ENCODE measurements at places on chromosomes 6 and 20.

DNA sequence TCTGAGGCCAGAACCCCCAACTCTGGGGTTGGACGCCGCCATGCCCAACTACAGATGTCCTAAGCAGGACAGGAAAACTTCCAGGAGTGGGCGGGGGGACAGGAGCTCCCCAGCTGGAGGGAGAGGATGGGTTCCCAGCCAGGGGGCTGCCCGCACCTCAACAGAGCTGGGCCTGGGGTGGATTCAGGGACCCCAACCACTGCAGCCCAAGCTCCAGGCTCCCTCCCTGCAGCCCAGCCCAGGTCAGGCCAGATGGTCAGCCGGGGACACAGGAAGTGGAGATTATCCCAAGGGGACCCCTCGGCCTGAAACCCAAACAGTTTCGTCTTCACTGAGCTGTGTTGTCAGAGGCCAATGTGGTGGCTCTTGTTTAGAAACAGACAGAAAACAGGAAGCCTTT, 9.4 kb downstream of the LAMA5 start:
- DNase-seq: no peak

GRCh38 chr20:57048027-57048869, 218.2 kb downstream of the BMP7 start:
- no peak for DNase-seq

- DNase-seq: no peak
Measured at GRCh38 chr6:148818939-148819575, 72.2 kb downstream of the UST start.

- no peak for DNase-seq
Measured at GRCh38 chr20:37518606-37519507, 2.2 kb upstream of the NNAT start.

DNA sequence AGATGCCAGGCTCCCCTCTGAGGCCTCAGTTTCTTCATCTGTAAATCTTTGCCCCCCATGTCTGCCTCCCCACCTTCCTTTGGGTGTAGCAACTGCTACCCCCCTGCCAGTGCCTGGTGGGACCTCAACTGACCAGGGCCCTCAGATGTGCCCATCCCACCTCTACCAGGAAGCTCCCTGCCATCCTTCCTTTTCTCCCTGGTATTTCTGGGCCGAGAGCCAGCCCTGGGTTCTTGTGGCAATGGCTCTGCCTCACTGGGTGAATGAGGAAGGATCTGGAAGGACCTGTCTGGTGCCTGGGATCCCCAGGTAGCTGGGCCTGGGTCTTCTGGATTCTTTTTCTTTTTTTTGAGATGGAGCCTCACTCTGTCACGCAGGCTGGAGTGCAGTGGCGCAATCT, 141.1 kb upstream of the RNF24 start:
- DNase-seq: no peak

- DNase-seq: no peak
Measured at GRCh38 chr6:138197570-138197969, 20.7 kb downstream of the PBOV1 start.

DNA sequence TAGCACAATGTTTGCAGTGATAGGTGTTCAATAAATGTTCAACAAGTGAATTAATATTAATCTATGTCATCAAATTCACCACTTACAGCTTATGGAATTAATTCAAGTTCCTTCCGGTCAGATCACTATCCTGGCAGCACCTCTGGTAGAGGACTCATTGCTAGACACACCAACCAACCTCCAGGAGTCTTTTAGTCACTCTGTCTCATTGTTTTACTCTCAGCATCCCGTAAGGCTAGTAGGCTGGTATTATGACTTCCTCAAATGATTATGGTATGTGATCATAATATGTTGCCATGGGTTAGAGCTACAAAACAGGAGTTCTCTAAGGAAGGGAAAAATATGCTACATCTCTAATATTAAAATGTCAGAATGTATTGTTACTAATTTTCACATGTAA, 21.7 kb upstream of the MMS22L start:
- DNase-seq: no peak

DNA sequence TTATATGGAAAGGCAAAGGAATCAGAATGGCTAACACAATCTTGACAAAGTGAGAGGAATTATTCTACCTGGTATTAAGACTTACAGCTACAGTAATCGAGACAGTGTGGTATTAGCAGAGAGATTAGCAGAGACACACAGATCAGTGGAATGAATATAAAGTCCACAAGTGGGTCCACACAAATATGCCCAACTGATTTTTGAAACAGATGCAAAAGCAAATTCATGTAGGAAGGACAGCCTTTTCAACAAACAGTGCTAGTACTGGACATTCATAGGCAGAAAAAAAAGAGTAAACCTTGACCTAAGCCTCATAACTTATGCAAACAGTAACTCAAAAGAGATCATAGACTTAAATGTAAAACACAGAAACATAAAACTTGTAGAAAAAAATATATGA, 22.6 kb downstream of the HACE1 start:
- DNase-seq: no peak
